Naive B cell (primary cell): ENCODE measurements at places on chromosomes 16 and 17.
A peak's percentile ranks its signal among the peaks of the same experiment; 100 is the strongest.

- no peak for DNase-seq
Measured at GRCh38 chr17:59561042-59561441, 4.4 kb upstream of the DHX40 start.

GRCh38 chr17:74268558-74268957, 5.5 kb upstream of the DNAI2 start:
- DNase-seq = no peak

DNA sequence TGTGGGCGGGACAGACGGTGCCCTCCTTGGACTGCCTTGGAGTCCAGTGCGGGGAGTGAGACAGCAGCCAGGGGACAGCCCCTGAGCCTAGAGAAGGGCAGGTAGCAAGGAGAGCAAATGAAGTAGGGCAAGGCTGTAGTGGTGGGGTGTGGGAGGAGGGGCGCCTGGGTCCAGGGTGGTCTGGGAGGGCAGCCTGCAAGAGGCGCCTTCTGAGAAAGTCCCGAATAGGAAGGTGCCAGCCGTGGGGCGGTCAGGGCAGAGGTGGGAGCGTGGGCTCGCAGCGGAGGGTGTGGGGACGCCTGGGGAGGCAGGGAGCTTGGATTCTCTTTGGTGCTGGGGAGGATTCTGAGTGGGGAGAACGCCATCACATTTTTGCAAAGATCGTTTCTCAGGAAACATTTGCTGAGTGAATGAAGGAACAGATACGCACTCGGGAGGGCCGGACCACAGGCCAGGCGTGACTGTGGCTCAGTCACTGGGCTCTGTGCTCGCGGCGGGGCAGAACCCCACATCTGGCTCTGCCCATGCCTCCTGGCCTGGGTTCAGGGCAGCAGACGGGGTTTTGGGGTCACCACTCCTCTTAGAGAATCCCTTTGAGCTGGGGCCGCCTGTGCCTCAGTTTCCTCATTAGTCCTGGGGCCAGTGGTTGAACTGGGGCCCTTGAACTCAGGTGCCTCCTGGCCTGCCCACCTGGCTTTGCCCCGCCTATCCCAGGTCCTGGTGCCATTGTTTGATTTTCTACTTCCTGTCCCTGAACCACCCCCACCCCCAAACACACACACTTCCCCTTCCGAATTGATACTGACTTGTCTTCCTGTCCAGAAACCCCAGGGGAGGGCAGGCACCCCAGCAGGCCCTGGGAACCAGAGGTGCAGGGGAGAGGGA, 4.2 kb downstream of the SNN start:
- peak; percentile 76 for DNase-seq

- DNase-seq = no peak
Measured at GRCh38 chr16:55494994-55495421, 13.9 kb upstream of the LPCAT2 start.

DNA sequence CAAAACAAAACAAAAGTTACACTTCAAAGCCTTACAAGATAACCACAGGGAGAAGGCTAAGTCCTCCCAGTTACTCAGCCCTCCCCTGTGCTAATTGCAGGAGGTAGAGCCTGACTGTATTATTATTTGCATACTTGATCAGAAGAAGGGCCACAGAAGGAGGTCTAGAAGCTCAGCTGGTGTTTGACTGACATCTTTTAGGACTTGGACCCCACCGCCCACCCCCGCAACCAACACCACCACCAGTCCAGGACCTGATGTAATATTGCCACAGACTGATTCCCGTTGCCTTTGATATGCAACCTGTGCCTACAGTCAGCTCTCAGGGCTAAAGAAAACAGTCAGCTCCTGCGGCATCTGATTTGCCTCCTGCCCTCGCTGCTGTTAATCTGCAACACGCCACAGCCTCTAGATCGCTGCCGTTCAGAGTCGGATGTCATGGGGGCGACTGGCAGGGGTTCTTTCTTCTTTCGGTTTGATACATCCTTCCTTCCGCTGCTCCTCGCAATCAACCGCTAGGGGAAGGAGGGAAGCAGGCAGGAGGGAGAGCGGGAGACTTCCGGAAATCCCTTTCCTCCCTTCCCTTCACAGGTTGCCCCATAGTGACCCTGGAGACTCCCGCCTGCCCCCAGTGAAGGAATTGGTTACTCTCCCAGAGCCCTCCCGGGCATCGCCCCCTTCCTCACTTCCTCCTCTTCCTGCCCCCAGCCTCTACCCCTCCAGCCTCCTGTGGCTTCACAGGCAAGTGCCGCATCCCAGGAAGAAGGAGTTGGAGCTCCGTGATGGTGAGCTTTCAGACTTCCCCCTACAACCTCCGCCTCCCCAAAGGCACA, 90.5 kb upstream of the SOX9 start:
- DNase-seq = no peak

DNA sequence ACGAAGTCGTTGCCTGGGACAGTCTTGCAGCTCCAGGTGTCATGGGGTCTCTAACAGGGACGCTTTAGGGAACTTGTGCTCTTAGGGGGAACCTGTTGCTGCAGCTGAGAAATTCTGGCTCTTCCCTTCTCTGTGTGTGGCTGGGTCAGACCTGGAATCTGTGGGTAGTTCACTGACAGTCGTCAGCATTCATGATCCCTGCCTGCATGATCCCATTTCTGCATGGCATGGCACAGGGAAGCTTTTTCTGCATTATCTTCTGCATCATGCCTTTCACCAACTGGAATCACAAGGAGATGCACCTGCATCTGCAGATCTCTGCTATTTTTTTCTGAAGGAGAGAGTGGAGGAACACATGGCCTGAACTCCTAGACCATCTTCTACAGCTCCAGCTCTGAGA, 85.6 kb downstream of the SOX9 start:
- no peak for DNase-seq

DNA sequence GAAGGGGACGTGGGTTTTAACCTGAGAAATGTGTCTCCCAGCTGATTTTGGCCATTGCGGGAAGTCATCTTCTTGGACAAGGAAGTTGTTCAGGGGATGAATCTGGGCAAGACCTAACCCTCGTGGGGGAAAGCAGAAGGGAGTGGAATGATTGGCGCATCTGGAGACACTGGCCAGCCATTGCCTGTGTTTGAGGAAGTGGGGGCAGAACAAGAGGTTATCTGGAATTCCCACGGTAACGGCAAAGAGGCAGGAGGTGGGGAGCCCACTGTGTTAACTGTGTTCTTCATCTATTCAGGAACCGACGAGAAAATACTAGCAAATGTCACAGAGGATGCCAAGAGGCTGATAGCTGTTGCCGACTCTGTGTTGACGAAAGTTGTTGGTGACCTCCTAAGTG, 66.9 kb downstream of the RNF213 start:
- no peak for DNase-seq

DNA sequence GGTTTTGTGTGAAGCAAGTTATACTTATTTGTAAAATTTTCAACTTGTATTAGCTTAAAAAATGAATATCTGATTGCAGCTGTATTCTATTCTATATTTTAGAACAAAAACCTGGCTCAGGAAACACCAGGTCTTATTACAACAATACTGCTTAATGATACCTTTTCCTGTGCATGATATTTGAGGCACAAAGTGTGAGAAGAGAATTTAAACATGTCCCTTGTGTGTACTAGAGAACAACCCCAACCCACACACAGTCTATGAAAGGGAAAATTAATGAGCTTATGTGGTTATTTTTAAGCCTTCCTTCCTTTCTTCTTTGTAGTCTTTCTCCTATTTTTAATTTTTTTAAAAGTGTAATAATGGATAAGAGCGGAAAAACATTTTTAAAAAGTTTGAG, 122.6 kb upstream of the MON1B start:
- DNase-seq = no peak

DNA sequence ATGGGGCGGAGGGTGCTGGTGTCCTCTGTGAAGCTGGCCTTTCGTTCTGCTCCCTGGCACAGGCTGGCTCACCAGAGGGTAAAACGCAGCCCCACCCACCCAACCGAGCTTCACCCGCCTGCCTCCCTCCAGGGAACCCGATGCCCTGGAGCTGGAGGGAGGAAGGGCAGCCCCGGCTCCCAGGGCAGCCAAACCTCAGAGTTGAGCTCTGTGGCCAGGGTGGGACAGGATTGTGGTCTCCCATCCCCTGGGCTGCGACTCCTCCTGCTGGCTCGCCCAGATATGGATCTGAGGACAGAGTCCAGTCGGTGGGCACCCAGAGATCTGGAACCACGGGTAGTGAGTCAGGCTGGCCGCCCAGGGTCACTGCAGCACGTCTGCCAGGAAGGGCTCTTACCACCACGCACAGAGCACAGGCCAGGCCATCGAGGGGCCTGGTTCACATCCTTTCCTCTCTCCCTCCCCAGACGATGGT, 42.6 kb upstream of the CHMP6 start:
- DNase-seq = no peak

DNA sequence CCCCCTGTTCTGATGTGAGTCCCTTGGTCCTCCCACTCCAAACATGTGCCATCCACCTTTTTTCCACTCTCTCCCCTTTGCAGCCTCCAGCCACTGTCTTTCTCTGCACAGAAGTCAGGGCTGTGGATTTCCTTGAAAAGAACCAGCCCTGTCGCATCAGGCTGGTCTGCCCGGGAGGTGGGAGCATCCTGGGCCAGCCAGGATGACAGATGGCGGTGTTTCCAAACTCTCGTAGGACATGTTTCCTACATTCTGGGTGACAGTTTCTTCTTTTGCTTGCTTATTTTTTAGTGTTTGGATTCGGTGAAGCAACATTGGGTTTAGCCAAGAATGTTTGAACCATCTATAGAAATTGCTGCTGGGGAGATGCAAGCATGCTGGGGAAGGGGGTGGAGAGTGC, 100.8 kb downstream of the CCDC182 start:
- DNase-seq = no peak

- DNase-seq = peak; percentile 33
Measured at GRCh38 chr16:88681084-88681680, 5.1 kb downstream of the SNAI3 start.

- no peak for DNase-seq
Measured at GRCh38 chr17:36105781-36106492, 2.3 kb downstream of the CCL4 start.

- no peak for DNase-seq
Measured at GRCh38 chr17:12046786-12047185, 26.1 kb downstream of the MAP2K4 start.

DNA sequence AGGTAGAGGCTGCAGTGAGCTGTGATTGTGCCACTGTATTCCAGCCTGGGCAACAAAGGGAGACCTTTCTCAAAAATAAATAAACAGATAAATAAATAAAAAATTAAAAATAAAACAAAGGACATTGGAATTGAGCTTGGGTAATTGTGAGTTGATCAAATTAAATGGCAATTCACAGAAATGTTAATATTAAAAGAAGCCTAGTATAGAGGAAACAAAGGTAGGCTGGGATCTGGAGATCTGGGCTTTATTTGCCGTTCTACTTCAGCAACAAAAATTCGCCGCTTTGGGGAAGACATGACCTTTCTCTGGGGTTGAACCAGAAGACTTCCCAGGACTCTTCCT, 332 bp upstream of the VPS25 start:
- no peak for DNase-seq

GRCh38 chr17:44763170-44763569, 4.4 kb downstream of the ADAM11 start:
- no peak for DNase-seq

DNA sequence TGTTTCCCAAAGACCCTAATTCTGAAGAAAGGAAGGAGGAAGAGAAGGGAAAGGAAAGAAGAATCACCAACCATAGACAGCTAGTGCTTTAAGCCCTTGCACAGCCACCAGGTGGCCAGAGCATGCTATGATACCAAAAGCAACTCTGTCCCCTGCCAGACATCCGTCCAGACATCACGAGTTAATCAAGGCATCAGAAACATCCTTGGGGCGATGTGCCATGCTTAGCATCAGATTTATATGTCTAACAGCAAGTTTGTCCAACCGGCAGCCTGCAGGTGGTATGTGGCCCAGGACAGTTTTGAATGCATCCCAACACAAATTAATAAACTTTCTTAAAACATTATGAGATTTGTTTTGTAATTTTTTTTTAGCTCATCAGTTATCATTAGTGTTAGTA, 2.9 kb upstream of the CRYBA1 start:
- DNase-seq = no peak

DNA sequence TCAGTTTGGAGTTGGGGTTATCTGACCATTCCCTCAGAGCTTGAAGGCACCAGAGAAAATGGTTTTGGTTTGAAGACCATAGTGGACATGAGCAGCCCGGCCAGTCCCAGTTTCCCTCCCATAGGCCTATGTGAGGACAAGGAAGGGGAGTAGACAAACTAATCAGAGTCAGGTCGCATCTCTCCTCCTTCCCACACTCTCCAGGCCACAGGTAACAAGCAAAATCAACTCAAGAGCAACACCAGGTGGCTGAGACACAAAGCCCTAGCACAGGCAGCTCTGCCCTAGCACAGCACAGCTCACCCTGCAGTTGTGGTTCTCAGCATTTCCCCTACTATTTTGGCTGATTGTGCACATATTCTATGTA, 7.2 kb downstream of the SUPT4H1 start:
- peak; percentile 64 for DNase-seq

GRCh38 chr16:68732042-68732680, 4.9 kb upstream of the CDH1 start:
- no peak for DNase-seq

DNA sequence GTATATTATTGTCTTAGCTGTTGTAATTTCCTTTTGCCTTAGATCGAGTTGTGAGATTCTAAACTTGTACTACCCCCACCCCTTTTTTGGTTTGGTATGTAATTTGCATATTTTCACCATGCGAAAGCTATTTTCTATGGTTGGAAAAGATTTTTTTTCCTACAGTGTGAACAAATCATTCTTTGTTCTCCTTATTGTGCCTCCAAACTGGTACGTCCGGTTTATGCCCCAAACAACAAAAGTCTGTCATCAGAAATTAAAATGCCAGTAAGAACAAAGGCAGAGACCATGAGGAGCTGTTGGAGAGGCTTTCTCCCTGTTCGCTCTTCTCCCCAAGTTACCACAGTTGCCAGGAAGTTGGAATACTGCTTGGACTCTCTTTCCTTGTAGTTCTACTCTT, 66.1 kb downstream of the BCAS3 start:
- no peak for DNase-seq

- no peak for DNase-seq
Measured at GRCh38 chr17:74525465-74525725, 5.9 kb downstream of the CD300LB start.

GRCh38 chr16:181565-182021, 1.3 kb downstream of the HBQ1 start:
- DNase-seq = no peak

DNA sequence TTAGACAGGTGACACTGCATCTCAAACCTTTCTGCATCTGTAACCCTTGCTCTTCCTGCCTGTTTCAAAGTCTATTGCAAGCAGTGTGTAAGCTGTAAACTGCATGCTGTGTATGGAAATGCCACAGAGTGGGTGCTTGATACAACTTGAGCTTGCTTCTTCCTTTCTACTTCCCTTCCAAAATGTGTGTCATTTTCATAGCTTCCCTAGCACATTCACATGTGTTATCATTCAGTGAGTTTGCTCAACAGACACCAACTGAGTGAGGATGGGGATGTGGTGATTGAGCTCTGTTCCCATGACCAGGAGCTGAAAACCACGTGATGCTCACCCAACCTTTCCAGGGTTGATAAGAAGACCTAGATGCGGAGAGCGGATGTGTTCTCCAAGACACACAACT, 111.1 kb downstream of the VAT1L start:
- no peak for DNase-seq
